ENCODE measurements at places on chromosomes 2 and 18.

DNA sequence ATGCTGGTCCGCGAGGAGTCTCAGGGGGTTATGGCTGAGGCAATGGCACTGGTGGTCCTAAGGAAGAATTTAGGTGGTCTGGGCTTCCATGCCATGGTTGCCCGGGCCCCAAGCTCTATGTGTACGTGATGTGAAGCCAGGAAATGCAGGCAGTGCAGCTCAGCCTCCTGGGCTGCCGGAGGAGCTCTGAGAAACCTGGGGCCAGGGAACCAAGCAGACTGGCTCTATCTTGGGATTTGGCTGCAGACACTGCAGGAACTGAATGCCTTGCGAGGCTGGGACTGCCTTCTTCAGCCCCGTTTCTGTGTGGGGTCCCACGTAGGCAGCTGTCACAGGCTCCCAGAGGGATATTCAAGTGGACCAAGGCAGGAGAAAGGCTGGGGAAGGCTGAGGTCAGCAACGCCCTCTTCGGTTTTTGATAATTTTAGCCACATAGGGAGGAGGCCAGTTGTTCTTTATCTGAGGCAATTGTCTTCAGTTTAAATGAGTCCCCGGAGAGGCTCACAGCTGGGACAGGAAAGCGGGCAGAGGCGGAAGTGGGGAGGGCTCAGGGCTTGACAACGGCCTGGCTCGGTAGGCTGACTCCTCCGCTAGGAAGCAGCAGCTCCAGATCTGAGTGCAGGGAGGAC, 77.7 kb downstream of the RHOB start:
- DNase-seq: no peak

DNA sequence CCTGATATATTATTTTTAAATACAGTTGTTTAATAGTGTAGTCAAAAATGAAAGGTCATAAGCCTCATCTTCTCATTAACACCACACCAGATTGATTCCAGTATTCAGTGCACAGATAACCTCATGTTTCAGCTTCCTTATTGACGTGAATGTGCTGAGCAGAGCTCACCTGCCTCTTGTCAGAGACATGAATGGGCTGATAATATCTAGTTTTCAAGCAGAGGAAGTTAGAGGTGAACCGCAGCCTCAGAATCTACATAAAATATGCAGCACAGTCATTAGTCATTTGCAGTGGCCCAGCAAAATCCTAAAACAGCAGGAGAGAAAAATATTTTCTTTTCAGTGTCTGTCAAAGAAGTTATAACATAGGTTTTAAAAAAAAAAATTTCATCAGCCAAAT, 216.2 kb downstream of the GBX2 start:
- DNase-seq: no peak

DNA sequence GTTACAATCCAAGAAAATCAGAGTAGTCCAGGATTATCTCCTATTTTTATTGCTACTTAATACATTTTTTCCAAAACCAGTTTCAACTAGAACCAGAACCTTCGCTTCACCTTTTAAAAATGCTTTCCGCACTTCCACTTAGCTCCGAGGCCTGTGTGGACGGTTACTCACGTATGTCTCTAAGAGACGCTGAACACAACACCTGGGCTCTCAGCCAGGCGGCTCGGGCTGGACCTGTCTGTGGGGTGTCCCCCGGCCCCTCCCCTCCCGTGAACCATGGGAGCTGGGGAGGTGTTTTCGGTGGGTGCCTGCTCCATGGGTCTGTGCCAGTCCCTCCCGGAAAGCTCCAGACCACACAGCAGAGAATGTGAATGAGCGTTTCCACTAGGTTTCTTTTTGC, 223.8 kb downstream of the GLI2 start:
- DNase-seq: no peak

DNA sequence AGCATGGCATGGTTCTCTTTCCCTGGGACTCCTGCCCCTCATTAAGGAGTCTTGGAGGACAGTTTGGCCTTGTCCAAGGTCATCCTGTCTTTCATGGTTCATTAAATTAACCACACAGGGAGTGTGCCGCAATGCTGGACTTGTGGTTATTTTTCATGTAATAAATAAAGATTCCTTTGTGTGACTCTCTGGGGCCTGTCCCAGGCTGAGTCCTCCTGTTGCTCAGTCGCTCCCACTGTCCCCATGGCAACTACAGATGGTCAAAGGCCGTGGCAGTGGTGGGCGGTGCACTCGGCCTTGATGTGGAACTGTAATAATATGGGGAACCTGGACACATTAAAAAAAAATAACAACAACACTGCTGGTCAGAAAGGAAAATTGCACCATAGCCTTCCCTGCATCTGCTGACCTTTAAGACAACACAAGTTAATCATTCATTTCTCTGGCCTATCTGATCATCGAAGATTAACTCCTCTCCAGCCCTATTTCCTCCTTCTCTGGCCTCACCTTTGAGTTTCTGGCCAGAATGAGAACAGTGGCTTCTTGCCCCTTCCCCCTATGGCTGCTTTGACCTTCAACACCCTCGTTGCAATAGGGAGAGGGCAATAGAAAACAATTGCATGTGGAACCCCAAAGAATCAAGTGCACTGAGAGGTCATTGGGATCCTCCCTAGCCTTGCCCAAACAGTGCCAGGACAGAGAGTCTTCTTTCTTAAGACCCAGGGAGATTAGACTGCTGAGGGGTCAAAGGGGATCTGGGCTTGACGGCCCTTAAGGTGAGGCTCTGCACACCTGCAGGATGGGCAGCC, 44.7 kb downstream of the PSD4 start:
- no peak for DNase-seq

- DNase-seq: no peak
Observed at GRCh38 chr2:148582679-148583511, 61.7 kb upstream of the EPC2 start.

- DNase-seq: peak; percentile 88
Observed at GRCh38 chr18:8890957-8891464, 185.7 kb downstream of the MTCL1 start.

DNA sequence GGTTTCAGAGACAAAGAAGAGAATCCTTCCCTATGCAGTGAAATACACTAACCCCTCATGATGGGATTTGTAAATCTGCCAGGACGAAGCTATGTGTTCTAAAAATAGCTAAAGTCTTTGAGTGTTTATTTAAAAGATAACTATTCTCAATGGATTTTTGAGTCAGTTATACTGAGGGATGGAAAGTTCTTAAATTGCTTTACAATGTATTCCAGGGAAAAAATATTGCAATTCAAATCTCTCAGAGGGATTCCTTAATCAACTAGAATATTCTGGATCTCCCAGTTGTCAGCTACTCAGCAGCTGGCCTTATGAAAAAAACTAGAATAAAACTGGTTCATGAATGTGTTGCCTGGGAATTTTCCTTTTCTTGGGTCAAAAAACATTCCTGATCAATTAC, 312.4 kb downstream of the PLCL1 start:
- DNase-seq: no peak

GRCh38 chr2:23533338-23533695, 148.3 kb downstream of the KLHL29 start:
- no peak for DNase-seq

- DNase-seq: no peak
Observed at GRCh38 chr2:72947952-72948830, 30.9 kb downstream of the EMX1 start.

GRCh38 chr2:25131567-25132298, 36.6 kb downstream of the POMC start:
- DNase-seq: no peak

GRCh38 chr2:209351636-209352035, 72.2 kb upstream of the MAP2 start:
- DNase-seq: peak; percentile 46

GRCh38 chr2:45145073-45145899, 136.0 kb upstream of the SIX2 start:
- no peak for DNase-seq

- DNase-seq: peak; percentile 97
Observed at GRCh38 chr2:28276076-28276618, 116.5 kb upstream of the FOSL2 start.

DNA sequence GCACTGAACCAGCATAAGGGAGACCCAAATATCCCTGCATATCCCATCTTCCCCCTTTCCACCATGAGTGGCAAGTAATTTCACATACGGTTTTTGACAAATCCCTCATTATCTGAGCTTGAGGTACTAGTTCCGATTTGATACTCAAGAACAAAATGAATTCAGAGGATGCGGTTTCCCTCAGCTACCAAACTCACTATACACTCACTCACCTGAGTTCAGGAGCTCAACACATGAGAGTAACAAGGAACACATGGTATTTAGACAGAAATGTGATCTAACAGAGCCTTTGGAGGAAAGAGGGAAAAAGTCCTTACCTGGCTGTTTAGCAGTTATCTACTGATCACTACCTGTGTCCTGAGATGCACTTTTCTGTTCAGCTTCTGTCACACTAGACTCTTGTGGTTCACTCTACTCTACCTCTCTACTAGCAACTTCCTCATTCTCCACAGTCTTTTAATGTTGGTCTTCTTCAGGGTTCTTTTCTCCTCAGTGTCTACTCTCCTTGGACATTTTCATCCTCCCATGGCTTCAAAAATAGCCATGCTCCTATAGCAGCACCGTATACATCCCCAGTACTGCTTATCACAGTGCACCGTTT, 25.1 kb downstream of the ASXL2 start:
- no peak for DNase-seq

DNA sequence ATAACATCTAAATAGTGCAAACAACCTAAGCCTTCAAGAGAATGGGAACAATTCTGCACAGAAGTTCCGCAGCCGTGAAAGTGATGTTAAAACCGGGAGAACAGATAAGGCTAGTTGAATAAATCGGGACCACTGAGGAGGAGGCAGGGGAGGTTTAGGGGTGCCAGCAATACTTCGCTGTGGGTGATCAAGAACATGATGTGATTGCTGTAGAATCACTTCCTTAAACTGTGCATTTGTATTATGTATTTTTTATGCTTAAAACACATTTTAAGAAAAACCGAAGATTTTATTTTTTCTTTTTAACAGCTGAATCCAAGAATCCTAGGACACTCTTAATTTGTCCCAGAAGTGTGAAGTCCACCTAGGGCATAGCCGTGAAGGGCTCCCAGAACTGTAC, 33.6 kb downstream of the TTC32 start:
- no peak for DNase-seq

GRCh38 chr2:128734521-128735295, 416.0 kb upstream of the HS6ST1 start:
- DNase-seq: no peak

GRCh38 chr2:171810422-171811244, 83.4 kb downstream of the SLC25A12 start:
- no peak for DNase-seq

- DNase-seq: no peak
Observed at GRCh38 chr2:201674298-201674697, 24.1 kb downstream of the MPP4 start.

DNA sequence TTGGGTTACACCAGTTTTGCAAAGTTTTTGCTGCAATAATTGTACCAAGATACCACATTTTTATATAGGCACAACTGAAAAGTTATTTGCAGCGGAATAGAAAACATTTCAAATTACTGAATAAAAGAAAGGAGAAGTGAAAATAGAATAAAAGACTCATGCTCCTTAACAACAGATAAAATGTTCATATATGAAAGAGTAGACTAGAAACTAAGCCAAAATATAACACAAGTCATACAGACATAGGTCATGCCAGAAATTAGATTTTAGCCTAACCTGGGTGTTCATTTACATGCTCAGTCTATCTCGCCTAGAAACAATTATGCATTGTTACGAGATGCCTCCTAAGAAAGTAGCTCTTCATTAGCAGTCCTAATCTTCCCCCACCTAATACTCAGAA, 16.4 kb upstream of the MAP3K20 start:
- no peak for DNase-seq

DNA sequence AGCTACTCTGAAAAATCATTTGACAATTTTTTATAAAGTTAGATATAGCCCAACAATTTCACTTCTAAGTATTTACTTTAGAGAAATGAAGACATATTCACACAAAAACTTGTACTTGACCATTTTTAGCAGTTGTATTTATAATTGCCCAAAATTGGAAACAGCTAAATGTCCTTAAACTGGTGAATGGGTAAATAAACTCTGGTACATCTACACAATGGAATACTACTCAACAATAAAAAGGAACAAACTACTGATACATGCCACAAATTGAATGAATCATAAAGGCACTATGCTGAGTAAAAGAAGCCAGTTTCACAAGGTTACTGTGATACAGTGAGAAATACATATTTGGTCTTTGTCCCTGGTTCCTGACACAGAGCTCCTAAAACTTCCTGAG, 32.8 kb upstream of the BBS5 start:
- DNase-seq: no peak

GRCh38 chr18:7307526-7307925, 76.6 kb downstream of the LRRC30 start:
- no peak for DNase-seq

DNA sequence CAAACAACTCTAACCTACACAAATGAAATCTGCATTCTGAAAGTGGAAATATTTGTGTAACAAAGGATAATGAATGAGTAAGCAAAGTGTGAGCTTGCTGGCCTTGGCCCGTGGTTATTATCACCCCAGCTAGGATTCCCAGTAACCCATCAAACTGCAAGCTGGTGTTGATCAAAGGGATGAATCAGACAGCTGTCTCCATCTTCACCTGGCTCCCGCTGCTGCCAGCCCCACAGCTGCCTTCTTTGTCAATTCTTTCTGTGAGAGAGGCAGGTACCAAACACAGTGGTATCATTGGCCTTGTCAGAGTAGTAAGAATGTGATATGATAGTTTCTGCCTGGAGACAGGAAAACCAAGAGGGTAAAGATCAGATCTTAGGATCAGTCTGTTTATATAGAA, 25.2 kb upstream of the RGPD4 start:
- DNase-seq: no peak

GRCh38 chr2:107325981-107326786, 440.2 kb upstream of the ST6GAL2 start:
- DNase-seq: no peak

GRCh38 chr2:224793946-224794345, 77.8 kb upstream of the CCDC195 start:
- DNase-seq: peak; percentile 19

- DNase-seq: peak; percentile 26
Observed at GRCh38 chr2:202317080-202317857, 51.7 kb downstream of the NOP58 start.

DNA sequence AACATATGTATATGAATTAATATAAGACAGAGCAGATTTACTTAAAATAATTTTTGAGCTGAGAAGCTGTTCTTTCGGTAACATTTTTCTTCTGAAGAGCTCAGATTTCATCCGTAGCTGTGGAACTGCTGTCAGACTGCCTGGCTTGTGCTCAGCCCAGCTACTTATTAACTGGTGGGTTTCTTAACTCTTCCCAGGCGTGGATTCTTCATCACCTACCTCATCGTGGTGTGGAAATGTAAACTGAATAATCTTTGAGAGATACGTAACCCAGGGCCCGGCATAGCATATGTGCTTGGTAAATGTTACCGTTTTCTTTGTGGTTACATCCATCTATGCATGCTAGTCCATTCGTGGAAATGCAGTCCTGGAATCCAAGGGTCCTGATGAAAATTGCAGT, 145.0 kb downstream of the MCFD2 start:
- peak; percentile 79 for DNase-seq

DNA sequence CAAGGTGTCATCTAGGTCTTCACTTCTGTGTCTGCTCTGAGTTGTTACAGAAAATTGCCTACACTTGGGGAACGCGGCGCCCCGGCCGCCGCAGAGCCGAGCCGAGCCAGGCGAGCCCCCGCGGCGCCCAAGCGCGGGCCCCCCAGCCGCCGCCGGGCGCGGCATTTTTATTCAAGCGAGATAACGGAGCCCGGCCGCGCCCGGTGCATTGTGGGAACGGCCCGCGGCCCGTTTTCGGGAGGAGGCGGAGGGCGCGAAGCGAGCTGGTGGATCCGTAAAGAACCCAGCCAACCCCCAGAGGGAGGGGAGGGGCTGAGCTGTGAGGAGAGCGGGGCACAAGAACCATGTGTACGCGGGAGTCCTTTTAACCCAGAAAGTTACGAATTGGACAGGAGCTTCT, 191.8 kb downstream of the FTCDNL1 start:
- no peak for DNase-seq
